Activated CD8-positive, alpha-beta memory T cell treated with anti-CD3 and anti-CD28 coated beads for 48 hours (primary cell): ENCODE measurements at places on chromosomes 16 and 17.

DNA sequence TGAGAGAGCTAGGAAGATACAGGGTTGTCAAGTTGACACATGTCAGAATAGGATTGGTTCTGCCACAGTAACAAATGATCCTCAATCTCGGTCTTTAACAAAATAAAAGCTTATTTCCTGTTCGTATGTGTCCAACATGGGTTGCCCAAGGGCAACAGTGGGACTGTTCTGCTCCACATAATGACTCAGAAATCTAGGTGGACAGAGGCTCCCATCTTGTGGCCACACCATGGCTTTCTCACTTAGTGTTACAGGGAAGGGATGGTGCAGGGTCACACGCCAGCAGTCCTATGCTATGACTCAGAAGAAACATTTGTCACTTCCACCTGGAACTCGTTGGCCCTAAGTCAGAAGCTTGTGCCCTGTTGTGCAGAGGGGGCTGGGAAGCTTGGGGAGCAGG is 364.9 kb downstream of the SNX29 start:
- DNase-seq = no peak

DNA sequence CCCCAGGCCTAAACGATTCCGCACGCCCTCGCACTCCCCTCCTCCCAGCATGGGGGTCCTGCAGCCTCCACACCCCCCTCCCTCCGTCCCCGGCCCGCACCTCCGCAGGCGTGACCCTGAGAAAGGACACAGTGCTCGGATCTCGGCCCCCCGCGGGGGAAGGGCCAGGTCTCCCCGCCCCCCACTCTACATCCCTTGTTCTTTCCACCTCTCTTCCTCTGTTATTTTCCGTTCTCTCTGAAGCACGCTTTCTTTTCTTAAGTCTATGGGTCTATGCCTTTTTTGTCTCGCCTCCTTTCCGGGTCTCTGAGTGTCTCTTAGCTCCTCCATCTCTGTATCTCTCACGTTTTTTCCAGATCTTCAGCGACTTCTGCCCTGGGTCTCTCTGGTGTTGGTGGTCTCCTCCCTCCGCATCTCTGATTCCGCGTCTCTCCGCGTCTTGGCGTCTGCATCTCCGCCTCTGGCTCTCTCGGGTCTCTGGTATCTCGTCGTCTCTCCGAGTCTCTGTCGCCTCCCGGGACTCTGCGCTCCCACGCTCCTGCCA is 2.1 kb upstream of the HES7 start:
- DNase-seq = no peak

GRCh38 chr16:81623365-81624102 is 155.6 kb upstream of the PLCG2 start:
- no peak for DNase-seq

- DNase-seq = no peak
These were observed 23.7 kb downstream of the OR1D5 start for GRCh38 chr17:3039736-3040135.

- no peak for DNase-seq
These were observed 1.9 kb downstream of the GPR142 start for GRCh38 chr17:74369221-74369620.

- DNase-seq = no peak
These were observed 27.2 kb upstream of the ITGAX start for GRCh38 chr16:31327646-31328225.

- no peak for DNase-seq
These were observed 119.9 kb downstream of the BANP start for GRCh38 chr16:88070989-88071625.

DNA sequence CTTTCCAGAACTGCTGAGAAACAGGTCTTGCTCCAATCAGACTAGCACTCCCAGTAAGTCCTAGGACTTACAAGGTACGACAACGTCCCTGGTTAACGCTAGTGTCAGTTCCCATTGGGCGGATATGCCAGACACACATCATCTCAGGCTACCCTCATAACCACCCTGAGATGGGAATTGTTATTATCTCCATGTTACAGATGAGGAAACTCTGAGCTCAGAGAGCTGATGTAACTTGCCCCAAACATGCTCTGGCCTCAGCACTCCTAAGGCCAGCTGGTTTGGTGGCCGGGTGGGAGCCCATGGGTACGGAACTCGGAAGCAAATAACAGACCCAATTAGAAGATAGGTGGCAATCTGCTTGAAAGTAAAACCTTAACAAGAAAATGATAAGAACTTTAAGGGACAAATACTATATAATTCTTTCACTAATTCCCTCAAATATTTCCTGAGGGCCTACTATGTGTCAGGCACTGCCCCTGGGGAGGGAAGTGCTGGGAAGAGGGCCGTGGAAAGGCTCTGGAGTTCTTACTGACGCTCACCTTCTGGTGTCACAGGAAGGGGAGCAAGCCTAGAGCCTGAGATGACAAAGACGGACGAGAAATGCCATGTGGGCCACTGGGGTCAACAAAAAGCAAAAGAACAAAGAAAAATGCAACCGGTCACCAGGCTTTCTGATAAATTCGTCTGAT is 6.9 kb downstream of the CREBBP start:
- DNase-seq = no peak

- DNase-seq = no peak
These were observed 17.7 kb upstream of the STH start for GRCh38 chr17:45981306-45981705.

- DNase-seq = no peak
These were observed 51.8 kb downstream of the C17orf67 start for GRCh38 chr17:56781906-56782305.

DNA sequence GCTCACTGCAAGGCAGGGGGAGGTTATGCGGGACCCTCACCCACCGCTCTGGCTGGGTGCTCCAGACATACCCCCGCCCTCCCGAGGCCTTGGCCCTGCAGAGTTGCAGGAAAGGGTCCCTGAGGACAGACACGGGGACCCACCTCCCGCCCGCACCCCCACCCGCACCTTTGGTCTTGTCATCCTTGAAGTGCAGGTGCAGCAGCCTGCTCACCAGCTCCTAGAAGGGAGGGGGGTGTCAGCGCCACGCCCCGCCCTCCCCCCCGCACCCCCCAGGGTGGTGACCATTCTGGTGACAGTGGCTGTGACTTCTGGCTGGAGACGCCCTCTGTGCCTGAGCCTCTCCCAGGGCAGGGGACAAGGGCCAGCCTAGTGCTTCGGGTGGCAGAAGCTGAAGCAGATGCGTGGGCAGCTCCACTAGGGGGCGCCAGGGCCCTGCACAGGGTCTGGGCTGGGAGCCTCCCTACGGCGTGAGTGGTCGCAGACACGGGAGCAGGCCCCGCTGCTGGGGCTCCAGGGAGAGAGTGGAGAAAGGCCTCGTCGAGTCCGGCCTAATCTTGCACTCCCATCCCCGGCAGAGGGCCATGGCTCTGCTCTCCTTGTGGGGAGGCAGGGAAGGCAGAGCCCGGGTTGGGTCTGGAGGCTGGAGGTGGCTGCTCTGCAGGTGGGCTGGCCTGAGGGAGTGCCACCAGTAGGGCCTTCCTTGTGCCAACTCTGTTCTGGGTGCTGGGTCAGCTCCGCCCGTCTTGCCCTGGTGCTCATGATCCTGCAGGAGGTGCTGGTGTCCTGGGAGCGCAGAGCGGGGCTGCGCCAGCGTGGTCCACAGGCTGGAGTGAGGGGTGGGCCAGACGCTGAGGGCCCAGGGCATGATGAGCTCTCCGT is 2.7 kb downstream of the CENPX start:
- no peak for DNase-seq

DNA sequence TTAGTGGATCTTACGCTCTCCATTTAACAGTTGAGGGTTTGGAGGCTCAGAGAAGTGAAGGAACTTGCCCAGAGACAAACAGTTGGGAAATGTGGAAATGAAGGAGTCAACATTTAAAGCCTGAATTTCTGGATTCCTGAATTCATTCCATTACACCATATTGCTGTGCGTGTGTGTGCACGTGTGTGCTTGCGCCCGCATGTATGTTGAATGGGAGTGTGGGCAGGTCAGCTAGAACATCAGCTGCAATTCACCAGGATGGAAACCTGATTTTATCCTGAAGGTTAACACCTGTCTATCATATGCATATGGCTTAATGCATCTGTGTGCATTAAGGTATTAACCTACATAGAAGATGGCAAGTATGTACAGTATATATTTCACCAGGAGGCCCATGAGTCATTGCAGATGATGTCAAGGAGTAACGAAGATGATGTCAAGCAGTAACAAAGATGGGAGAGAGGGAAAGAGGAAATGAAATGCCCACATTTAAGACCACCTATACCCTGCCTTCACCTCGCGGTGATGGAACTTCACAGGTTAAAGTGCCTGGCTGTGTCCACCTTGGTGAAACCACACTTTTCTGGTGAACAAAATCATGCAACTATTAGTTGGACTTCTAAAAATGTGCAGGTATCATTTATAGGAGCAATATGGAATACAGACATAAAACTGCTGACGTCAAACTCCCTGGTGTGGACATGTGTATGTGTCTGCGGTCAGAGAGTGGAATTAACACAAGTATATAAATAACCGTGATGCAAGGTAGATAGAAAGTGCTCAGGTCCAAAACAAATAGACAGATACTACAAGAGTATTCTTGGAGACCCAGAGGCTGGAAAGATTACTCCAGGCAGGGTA is 832 bp upstream of the ADAP2 start:
- DNase-seq = no peak

- DNase-seq = no peak
These were observed 82.4 kb downstream of the DNAH17 start for GRCh38 chr17:78494696-78495330.

DNA sequence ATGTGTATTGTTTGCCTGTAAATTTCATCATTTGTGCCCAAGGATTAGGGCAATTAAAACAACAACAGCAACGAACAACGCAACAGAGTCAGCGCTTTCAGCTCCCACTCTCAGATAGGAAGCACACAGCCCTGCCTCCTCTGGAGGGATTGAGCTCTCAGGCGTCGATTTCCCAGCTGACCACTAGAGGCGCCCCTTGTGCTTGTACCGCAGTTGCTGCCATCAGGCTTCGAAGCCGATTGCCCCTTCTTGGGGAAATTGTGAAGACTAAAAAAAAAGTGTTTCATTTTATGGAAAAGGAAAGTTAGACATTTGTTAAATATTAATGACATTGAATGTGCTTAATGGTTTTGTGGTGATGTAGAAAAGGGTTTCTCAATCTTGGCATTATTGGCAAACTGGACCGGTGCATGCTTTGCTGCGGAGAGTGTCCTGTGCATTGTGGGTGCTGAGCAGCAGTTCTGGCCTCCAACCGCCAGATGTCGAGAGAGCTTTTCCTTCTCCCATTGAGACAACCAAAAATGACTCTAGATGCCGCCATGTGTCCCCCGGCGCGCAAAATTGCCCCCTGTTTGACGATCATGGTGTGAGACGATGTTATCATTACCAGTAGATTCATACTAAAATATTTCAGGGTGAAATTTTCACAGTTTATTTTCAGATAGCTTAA is 650.4 kb upstream of the RBFOX1 start:
- DNase-seq = no peak

DNA sequence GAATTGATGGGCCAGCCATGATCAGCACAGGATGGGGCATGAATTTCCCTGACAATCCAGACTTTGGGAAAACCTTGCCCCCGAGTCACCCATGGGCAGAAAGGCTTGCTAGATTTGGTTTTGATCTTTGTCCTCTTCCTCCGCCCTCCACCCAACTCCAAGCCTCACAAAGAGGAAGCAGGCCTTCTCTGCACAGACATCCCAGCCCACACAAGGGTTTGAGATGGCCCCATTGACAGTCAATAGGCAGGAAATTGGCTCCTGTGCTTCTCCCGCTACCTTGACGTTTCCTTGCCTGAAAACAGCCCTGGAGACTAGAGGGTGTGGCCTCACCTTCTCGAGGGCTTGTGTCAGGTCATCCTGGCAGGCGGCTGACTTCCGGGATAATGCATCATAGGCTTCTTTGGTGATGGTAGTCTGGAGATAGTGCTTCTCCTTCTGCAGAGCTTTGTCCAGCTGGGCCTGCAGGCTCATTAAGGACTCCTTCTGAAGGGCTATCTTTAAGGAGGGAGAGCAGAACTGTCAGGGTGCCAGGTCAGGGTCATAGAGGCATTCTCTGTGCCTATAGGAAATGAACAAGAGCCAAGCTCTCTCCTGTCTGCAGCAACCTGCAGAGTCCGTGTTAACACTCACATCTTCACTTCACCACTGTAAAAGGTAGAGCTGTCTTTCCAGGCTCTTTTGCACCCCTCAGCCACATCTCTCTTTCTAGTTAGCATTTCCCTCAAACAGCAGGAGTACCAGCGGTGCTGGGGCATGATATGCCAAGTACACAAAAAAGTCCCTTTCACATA is 32.2 kb downstream of the DHX38 start:
- no peak for DNase-seq

DNA sequence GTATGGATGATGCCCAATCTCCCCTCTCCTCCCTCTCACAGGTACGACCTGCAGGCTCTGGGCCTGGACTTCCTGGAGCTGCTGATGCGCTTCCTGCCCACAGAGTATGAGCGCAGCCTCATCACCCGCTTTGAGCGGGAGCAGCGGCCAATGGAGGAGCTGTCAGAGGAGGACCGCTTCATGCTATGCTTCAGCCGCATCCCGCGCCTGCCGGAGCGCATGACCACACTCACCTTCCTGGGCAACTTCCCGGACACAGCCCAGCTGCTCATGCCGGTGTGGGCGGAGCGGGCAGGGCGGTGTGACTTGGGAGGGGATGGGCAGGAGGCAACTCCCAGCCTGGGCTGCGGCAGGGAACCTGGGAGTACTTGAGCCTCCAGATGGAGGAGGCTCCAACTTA is 18.1 kb downstream of the SPATA32 start:
- no peak for DNase-seq

- DNase-seq = no peak
These were observed 17.6 kb downstream of the FBF1 start for GRCh38 chr17:75922963-75923874.

DNA sequence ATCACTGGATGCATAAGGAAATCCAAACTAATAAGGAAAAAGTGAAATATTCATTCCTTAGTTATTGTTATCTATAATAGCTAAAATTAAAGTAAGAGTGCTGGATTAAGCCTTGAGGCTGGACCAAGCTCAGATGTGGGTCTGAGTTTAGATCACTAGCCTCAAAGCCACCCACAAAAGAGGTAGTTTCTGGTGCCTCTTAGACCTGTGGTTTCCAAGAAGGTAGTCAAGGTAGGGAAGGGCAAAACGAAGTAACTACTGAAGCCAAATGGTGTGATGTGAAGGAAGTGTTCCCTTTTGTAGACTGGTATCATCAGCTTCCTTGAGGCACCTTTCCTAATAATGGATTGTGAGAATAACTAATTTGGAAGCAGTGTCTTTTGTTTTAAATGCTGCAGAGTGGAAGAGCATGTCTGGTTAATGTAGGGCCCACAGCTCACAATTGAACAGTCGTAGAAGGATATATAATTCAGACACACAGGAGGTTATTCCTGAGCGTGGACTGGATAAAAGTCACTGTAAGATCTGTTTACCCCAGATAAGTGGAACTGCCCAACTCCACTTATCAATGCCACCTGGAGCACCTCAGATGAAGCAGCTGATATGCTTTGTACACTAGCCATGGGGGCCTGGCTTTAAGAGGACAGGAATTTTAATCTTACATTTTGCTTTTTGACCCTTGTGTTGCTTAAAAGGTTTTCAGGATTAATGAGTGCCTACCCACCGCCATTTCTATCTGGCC is 31.7 kb upstream of the LCMT1 start:
- DNase-seq = no peak

GRCh38 chr16:54216688-54217087 is 69.9 kb downstream of the IRX3 start:
- no peak for DNase-seq
